ENCODE measurements at places on chromosomes 2 and 18.

GRCh38 chr18:38923126-38923525 is 1357.5 kb upstream of the CELF4 start:
- DNase-seq: no peak

GRCh38 chr2:68643011-68643873 is at the start of gene PROKR1:
Gene PROKR1, plus strand, starts transcription at chr2:68643579. Its CDS starts 2,243 bp downstream, at chr2:68645822.
- DNase-seq: no peak

- no peak for DNase-seq
Observed at GRCh38 chr2:44181648-44182047, 13.0 kb downstream of the PPM1B start.

- DNase-seq: no peak
Observed at GRCh38 chr2:36413218-36413617, 57.6 kb downstream of the CRIM1 start.

- DNase-seq: no peak
Observed at GRCh38 chr2:10522726-10523405, 74.7 kb upstream of the ODC1 start.

GRCh38 chr18:48709371-48710062 is 170.7 kb downstream of the CTIF start:
- no peak for DNase-seq

DNA sequence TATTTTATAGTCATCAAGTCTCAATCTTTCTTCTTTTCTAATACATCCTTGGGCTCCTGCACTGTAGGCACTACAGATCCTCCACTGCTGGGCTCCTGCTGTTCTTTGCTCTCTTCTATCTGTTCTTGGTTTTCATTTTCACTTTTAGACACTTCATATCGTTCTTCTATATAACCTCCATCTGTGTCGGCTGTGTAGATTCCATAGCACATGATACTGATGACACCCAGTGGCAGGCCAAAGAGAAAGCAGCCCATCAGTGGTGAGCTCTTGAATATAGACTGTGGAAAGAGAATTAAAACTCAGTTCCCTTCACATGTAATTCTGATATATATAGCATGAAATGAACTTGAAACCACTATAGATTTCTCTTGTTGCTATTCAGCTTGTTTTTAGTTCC is 38.0 kb downstream of the TMX3 start:
- DNase-seq: no peak

DNA sequence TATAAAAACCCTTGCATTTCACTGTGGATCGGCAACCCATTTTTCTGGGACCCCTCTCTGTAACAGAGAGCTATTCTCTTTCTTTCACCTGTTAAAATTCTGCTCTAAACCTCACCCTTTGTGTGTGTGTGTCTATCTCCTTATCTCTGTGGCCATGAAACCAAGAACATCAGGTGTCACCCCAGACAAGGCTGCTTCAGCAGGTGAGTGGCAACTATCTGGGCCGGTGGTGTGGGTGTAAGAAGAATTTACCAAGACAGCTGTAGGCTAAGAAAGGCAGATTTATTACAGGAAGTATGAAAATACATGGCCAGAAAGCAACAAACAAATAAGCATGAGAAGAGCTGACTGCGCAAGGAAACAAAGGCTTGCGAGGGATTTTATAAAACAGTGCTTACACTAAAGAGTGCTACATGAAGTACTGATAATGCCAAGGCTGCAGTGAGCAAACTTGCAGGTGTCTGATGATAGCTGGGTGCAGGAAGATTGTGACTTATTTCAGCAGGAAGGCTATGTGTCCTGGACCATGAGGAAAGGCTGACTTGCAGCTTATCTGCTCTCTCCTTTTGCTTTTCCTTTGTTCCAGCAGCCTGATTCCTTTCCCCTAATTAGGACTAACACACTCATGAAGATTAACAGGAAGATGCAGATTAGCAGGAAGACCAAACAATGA is 421.1 kb downstream of the PTH2R start:
- DNase-seq: no peak

DNA sequence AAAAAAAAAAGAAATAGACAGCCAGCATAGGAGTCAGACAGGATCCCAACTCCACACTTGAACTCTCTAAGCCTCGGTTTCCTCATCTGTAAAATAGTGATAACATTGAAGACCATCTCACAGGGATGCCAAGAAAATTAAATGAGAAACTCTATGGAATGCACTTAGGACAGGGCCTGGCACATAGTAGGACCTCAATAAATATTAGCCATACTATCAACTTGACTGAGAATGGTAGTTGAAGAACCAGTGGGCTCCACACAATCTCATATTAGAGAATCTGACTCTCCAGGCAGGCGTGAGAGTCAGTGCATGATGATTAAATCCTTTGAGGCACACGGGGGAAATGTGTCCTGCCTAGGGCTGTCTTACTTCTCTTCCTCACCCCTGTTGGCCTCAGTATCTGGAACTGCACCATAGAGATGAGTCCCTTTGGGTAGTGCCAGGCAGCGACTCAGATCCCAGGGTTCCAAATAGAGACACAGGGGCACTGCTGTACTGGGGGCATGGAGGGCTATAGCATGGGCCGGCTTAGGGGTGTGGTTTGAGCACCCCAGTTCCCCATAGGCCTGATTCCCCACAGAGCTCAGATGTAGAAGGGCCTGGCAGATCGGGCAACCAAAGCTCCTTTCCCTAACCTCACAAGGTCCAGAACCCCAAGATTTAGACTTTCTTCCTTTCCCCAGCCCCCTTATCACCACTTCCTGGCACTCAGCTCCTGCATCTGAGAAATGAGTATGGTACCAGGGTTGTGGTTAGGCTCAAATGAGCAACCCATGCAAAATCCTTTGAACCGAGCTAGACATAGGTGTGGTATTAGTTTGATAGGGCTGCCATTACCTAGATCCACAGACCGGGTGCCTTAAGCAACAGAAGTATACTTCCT is 51.3 kb upstream of the CAB39 start:
- DNase-seq: no peak

GRCh38 chr18:22141211-22141610 is 28.2 kb upstream of the GATA6 start:
- no peak for DNase-seq

DNA sequence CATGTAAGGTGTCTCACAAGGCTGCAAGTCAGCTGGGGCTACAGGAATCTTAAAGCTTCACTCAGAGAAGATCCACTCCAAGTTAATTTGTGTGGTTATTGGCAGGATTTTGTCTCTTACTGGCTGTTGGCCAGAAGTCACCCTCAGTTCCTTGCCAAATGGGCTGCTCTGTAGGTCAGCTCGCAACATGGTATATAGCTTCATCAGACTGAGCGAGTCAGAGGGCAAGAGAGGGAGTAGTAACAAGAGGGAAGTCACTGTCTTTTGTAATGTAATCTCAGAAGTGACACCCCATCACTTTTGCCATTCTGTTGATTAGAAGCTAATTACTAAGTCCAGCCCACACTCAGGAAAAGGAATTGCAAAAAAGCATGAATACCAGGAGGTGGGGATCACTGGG is 119.5 kb downstream of the LRRTM1 start:
- no peak for DNase-seq

GRCh38 chr2:160993654-160994061 is 166.6 kb upstream of the TANK start:
- DNase-seq: no peak

GRCh38 chr18:41134426-41134825 is 820.6 kb upstream of the PIK3C3 start:
- DNase-seq: no peak

- no peak for DNase-seq
Observed at GRCh38 chr2:173145454-173145853, 69.8 kb downstream of the MAP3K20 start.

- DNase-seq: no peak
Observed at GRCh38 chr18:51134721-51135120, 62.8 kb downstream of the MEX3C start.

- no peak for DNase-seq
Observed at GRCh38 chr2:146785101-146785500, 1059.7 kb upstream of the ACVR2A start.

- no peak for DNase-seq
Observed at GRCh38 chr18:10559553-10560451, 34.0 kb downstream of the NAPG start.

- DNase-seq: no peak
Observed at GRCh38 chr2:140498360-140498759, 1632.5 kb downstream of the LRP1B start.

DNA sequence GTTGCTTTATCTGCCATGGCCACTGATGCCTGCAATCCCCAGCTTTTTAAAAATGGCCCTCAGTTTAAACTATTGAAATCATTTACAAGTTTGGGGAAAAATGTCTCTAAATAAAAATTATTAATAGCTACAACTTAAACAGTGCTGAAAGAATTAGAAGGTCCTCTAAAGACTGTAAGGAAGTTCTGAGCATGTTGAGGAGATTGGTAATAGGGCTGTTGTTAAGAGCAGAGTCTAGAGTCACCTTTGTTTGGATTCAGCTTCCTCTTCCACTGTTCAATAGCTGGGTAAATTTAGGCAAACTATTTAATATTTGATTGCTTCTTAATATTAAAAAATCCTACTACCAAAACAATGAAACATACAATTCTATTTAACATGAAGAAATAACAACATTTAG is 1127.1 kb upstream of the DDX18 start:
- DNase-seq: no peak

DNA sequence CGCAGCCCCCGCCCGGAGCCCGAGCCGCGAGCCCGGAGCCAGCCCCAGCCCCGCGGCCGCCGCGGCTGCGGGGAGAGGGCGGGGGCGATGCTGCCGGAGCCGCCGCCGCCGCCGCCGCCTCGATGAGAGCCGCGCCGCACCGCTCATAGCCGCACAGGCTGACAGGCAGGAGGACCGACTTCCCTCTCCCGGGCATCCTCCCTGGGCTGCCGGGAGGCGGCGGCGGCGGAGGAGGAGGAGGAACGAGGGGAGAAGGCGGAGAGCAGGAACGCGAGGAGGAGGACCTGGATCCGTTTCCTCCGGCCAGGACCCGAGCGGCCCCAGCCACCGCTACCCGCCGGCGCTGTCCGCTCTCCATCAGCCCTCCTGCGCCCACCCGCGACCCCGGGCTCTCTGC is 370 bp downstream of the KLHL29 start:
- DNase-seq: no peak

DNA sequence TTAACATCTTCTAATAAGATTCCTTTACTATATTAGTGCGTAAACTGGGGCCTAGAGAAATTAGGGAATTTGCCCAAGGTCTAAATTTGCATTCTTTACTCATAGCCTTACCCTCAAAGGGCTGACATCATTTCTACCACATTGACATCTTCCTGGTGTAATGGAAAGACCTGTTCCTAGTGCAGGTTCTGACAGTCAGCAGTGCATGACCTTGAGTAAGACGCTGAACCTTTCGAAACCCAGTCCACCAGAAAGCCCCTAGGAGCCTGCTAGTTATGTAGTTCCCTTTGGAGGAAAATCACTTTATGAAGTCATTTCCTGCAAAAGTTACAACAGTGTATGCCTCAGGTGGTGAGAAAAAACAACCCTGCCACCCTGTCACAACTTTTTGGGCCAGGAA is 388.3 kb downstream of the TNS1 start:
- DNase-seq: no peak

- DNase-seq: no peak
Observed at GRCh38 chr2:85238607-85239006, 89.2 kb downstream of the TGOLN2 start.

- DNase-seq: no peak
Observed at GRCh38 chr2:85852937-85853498, 35.8 kb downstream of the ST3GAL5 start.

- peak; percentile 81 for DNase-seq
Observed at GRCh38 chr18:45755934-45756333, 32.0 kb downstream of the SLC14A1 start.

DNA sequence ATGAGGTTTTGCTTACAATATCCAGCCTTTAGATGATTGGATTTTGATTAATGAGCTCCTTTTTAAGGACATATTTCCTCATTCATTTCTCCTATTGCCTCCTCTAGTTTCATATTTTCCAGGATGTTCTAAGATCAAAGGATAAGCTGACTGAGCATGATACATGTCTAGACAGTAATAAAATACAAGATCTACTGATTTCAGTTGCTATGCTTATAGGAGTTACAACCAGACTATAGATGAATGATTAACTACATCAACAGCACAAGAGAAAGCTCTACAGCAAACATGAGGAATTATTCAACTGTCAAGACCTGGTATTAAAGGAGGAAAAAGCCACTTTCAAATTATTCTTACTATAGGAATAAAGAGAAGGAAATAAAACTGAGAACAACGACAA is 85.0 kb upstream of the LINC00305 start:
- no peak for DNase-seq

GRCh38 chr2:39855856-39856255 is 76.8 kb upstream of the THUMPD2 start:
- DNase-seq: no peak

- no peak for DNase-seq
Observed at GRCh38 chr18:53864770-53865169, 359.7 kb downstream of the MBD2 start.

DNA sequence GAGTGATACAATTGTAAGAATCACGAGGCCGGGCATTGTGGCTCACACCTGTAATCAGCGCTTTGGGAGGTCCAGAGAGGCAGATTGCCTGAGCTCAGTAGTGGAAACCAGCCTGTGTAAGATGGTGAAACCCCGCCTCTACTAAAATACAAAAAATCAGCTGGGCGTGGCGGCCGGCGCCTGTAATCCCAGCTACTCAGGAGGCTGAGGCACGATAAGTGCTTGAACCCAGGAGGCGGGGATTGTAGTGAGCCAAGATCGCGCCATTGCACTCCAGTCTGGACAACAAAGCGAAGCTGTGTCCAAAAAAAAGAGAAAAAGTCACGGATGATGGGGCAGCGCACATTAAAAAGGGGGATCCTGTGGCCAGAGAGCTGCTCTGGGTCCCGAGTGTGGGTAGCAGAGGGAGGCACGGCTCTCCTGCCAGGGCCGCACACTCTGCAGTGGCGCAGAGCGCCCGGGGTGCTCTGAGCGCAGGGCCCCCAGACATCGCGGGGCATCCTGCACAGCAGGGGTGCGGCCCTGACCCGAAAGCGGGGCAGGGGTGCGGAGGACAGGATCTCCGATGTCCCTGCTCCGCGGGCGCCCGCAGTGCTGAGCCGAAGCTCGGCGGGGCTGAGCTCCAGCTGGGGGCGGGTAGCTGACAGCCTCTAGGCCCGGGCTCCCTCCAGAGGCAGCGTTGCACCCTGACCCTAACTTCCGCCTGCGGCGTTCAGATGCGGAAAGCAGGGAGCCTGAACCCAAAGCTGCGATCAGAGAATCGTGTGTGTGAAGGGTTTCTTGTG is 30.4 kb upstream of the RAB6D start:
- DNase-seq: no peak

DNA sequence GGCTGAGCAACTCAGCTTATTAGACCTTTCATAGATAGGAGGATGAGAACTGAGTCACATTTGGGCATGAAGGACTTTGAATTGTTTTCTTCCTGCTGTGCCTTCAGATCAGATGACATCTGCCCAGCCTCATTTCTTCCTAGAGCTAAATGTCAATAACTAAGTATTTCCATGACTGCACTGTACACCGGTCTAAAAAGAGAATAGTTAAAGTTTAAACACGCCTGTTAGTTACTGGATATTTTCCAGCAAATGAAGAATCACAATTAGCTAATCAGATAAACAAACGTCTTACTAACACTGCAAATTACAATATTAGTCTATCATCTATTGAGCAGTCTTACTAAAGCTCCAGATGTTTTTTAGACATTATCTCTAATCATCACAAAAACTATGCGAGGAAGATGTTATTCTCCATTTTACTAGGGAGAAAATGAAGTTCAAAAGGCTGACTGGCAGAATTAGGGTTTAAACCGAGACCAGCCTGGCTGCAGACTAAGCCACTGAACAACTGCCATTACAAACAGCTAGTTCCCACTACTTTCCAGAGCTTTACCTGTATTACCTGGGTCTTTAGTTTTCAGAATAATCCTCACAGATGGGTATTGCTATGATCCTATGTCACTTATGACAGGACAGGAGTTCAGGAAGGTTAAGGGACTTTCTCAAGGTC is 69.4 kb upstream of the ZNF397 start:
- no peak for DNase-seq

Measured in thoracic aorta (tissue), 2 donors.